ENCODE measurements at places on chromosomes 5 and 9. TPM values are rescaled to one million over a fixed set of nuclear protein-coding genes. Genes with fewer than 3 reads are reported as not detected.
A peak's percentile ranks its signal among the peaks of the same experiment; 100 is the strongest.

DNA sequence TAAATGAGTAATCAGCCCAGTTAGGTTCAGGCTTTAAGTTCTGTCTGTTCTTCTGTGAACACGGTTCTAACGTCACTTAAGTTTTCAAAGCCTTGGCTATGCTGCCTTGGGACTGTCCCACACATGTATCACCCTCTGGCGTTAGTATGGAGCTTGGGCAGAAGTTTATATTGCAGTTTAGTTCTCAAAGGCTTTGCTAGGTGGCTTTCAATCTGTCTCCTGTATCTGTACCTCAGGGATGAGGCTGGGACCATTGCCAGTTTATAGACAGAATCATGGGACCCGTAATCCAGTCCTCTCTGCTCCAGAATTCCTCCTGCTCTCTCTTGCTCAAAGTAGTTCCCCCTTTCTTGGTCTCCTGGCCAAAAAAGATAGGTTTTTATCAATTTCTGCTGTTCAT is 12.1 kb downstream of the C9orf40 start:
- DNase-seq, result no peak

GRCh38 chr5:89241186-89241585 is 358.2 kb upstream of the MEF2C start:
- no peak for DNase-seq

DNA sequence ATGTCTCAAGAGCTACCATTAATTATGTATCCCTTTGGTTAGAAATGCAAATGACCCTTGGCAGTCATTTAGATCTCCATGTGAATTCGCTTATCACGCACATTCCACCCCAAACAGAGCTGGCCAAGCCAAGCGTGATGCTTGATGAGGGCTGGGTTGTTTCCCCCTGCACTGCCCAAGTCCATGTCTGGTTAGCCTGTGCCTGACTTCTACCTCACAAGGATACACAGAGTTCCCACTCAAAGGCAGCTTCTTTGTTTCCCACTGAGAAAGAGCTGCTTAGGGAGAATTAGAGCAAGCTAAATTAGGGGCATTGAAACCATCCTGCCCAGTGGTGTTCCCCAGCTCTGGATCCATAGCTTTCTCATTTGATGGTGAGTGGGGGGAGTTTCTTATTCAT is 87.2 kb downstream of the FSTL4 start:
- no peak for DNase-seq

DNA sequence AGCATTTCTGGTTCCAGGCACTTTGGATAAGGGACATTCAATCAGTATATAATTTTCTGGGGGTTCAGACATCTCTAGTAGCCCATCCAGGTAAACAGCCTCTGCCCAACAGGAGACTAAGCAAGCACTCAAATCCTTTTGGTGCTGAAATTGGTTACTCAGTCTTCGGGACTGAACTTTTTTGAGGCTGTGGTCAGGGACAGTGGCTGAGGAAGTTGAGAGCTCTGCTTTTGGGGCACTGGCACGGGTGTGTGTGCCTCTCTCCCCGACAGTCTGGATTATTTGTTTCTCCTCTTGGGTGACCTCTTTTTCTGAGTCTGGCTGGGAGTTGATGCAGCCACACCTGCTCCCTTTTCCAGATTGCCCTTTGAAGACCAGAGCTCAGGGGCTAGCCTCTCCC is 47.6 kb downstream of the ACER2 start:
- no peak for DNase-seq

DNA sequence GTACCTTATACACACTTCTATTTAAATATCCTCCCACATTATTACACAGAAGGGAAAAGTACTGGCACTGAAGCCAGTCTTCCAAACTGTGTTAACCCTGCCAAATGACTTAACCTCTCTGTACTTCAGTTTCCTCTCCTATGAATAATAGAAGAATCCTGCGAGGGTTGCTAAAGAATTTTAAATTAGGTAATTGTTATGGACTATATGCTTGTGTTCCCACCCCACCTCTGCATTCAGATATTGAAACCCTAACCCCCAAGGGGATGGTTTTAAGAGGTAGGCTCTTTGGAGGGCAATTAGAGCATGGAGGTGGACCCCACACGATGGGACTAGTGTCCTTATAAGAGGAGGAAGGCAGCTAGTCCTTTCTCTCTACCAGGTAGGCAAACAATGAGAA is 72.7 kb downstream of the TTLL11 start:
- DNase-seq, result no peak

GRCh38 chr9:134503301-134504105 is 138.1 kb upstream of the COL5A1 start:
- DNase-seq, result peak; percentile 72

DNA sequence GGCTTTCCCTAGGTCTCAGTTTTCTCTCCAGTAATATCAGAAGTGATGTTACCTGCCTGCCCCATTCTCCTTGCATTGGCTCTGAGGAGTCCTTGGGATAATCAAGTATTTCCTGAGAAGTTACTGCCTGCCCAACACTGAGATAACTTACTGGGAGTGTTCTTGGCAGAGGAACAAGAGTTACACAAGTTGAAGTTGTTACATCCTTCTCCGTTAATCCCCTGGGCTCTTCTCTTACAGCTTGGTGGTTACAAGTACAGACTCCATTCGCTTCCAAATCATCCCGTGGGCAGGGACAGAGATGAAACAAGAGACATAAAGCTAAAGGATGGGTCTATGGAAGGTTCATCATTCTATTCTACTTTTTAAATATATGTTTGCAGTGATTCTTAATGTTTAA is 74.1 kb upstream of the SAP30L start:
- peak; percentile 63 for DNase-seq

- no peak for DNase-seq
Measured at GRCh38 chr5:9898319-9898718, 268.2 kb upstream of the TAS2R1 start.

GRCh38 chr9:68437785-68438184 is 81.4 kb downstream of the PGM5 start:
- DNase-seq, result no peak

DNA sequence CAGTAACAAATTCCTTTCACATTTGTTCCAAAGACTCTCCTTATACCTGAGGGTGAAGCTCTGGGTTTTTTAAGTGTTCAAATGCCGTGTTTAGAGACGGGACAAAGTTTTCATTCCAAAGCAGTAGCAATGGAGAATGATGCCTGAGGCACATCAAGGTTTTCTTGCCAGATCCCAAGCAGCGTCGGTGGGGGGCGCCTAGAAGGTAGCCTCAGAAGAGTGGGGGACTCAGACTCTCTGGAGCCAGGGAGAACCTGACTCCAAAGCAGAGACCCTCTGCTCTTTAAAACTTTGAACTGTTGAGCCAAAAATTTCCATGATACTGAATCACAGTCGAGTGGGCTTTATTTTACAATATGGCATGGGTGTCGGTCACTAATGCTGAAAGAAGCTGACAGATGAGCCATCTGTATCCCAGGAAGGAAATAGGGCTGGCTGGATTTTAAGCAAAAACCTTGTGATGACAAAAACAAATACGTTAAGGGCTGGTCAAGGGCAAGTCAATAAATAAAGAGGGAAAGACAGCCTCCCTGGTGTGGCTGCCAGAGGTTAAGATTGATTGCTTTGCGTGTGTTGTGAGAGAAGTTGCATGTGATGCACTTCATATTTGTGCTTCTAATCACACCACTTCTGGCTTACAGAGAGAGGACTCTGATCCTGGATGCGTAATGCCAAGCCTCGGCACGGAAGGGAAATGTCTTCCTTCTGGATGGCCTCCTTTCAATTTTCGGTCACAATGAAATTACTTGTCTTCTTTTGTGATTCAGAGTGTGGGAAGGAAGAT is 161.1 kb upstream of the EFNA5 start:
- DNase-seq, result no peak

DNA sequence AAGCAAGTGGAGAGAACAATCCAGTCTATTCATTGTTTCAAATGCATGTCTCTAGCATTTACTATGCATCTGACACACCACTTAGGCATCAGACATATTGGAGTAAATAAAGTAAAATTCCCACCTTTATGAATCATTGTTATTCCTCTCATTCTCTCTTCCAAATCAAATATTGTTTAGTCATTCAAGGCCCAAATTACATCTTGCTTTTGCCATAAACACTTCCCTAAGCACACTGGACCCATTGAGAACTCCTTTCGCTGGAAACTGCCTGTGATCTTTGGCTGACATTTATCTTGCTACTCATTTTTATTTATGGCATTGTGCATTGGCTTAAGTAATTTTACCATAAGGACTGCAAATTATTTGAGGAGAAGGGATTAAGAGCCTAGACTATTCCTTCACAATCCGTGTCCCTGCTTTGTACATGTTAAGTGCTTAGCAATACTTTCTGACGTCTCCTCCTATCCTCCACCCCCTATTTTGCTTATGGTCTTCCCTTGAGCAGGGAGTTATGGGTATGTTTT is 7.4 kb downstream of the C5orf46 start:
- no peak for DNase-seq

DNA sequence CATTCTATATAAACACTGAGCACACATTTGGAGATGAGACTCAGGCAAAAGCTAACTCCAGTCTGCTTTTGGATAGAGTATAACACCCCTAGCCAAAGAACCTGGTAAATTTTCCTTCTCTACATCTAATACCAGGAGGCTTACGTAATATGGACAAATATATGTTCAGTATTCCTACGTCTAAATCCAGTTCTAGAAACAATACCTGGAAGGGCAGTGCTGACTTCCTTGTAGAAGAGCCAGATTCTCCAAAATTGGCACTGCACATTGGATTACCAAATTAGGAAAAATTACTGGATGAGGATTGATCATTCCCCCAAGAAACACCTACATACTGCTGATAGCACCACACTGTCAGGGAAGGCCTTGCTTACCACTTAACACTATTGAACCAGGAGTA is 247.4 kb downstream of the SAXO1 start:
- DNase-seq, result no peak

- DNase-seq, result no peak
Measured at GRCh38 chr9:18075253-18075952, 398.6 kb upstream of the ADAMTSL1 start.

GRCh38 chr9:135078361-135078821 is 9.1 kb upstream of the OLFM1 start:
- DNase-seq, result peak; percentile 62

DNA sequence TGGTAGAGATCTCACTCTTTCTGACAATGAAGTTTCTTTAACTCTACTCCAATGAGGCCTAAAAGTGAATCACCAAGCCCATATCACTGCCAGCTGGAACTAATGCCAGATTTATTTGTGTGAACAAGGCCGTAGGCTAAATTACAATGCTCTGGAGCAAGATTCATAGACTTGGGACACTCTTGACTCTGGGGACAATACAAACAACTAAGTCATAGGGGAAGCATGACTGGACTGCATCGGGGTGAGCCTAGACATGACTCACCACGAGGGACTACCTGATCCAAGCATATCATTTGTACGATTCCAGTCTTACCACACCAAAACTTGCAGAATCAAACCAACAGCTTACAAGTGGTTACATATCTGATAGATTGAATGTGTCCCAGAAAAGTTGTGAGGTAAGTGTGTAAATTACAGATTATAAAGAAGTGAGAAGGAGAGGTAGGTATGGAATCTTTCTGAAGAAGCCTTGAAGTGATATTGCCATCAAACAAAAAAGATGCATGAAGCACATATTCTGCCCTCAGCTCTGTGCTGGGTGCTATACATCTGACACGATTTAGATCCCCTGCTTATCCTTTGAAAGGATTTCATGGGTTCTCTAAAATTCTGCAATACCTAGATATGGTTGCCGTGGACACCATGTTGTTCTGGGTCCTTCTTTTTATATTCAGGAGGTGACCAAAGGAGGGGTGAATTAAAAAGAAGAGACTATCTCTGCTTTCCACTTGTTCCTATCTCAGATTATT is 199.3 kb upstream of the PDE4D start:
- no peak for DNase-seq

- no peak for DNase-seq
Measured at GRCh38 chr9:99778836-99779235, 42.8 kb upstream of the NR4A3 start.

- no peak for DNase-seq
Measured at GRCh38 chr5:39419796-39420195, 5.0 kb downstream of the DAB2 start.

- DNase-seq, result no peak
Measured at GRCh38 chr5:59842999-59843398, 50.5 kb downstream of the PDE4D start.

DNA sequence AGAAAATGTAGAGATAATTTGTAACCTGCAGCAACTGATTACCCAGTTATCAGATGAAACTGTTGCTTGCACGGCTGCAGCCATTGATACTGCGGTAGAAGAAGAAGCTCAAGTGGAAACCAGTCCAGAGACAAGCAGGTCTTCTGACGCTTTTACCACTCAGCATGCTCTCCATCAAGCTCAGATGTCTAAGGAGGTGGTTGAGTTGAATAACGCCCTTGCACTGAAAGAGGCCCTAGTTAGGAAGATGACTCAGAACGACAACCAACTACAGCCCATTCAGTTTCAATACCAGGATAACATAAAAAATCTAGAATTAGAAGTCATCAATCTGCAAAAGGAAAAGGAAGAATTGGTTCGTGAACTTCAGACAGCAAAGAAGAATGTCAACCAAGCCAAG is 1.7 kb downstream of the KIF4B start:
- no peak for DNase-seq

GRCh38 chr5:78269088-78269703 is 25.3 kb downstream of the AP3B1 start:
- DNase-seq, result no peak

DNA sequence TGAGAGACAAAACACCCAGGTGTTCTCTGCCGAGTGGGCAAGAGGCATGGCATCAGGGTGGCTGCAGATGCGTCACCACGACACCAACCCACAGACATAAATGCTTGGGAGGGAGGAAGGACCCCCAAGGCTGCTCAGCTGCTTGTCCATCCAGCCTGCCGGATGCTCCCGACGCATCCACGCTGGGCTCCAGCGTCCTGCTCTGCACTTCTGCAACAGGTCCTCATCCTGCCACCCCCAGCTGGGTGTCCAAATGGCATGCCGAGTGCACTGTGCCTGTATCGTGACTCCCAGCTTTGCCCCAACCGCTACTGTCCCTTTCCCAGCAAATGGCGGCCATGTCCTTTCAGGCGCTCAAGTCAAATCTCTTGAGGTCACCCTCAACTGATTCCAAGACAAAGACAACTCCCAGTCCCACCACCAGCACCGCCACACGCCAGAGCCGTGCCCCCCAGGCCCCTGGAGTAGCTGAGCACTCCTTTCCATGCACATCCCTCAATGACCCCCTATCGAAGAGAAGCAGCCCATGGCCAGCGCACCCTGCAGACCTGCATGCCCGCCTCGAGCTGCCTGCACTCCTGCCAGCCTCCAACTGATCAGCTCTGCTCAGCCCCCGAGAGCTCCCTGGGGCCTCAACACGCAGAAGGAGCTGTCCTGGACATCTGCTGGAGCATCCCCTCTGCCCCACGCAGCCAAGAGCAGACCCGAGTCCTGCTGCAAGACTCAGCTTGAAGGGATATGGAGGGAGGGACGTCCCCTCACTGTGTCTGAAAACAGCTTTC is 116.7 kb downstream of the ROR2 start:
- no peak for DNase-seq

- DNase-seq, result no peak
Measured at GRCh38 chr5:158591301-158591863, 508.3 kb downstream of the EBF1 start.

FOXD4L3 gene
- not detected for total RNA-seq

MARCHF11 gene
- total RNA-seq, result not detected

CSNK1A1 gene
- 297 TPM for total RNA-seq

SLC6A7 gene
- 0.88 TPM for total RNA-seq

MLANA gene
- total RNA-seq, result 20.1 TPM

GRXCR2 gene
- total RNA-seq, result 0.69 TPM

OR1N1 gene
- not detected for total RNA-seq

SKP1 gene
- 275 TPM for total RNA-seq

PKD2L2 gene
- not detected for total RNA-seq

LPAR1 gene
- 55.0 TPM for total RNA-seq

INIP gene
- 12.5 TPM for total RNA-seq

SGCD gene
- 2.3 TPM for total RNA-seq

DMRT1 gene
- total RNA-seq, result not detected

All from lower leg skin (tissue), 4 donors.